ENCODE measurements at places on chromosomes 3 and 15.

GRCh38 chr3:197083486-197083885 lies 53.9 kb upstream of the MELTF start:
- peak; percentile 86 for DNase-seq

DNA sequence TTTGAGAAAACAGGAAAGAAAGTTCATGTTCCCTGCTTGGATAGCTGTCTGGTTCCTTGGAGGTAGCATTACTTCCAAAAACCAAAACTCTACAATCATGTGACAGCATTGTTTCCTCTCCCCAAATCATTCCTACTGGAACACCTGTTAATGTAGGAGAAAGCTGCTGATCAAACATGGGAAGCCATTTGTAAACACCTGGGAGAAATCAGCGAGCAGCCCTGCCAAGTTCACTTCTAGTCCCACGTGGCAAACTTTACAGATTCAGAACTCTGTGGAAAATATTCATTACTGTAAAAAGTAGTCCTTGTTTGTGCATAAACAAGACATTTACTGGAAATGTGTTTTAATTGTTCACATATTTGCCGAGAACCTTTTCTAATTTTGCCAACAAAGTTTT lies 275.5 kb upstream of the AZI2 start:
- DNase-seq = no peak

DNA sequence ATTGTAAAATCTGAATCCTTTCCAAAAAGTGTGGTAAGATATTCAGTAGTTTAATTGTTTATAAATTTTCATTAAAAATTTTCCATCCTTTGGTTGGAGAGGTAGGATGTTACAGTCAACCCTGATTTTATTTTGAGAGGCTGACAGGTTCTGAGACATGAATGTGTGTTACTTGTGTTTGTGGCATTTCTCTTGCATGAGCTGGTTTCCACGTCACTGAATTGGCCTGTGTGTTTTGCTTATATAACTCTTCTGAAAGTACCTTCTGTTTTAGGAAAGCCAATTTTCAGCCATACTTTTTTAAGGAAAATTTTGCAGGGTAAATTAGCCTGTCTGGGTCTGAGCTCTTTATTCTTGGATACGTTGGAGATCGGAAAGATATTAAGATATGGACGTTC lies 30.7 kb downstream of the PXYLP1 start:
- peak; percentile 48 for DNase-seq

DNA sequence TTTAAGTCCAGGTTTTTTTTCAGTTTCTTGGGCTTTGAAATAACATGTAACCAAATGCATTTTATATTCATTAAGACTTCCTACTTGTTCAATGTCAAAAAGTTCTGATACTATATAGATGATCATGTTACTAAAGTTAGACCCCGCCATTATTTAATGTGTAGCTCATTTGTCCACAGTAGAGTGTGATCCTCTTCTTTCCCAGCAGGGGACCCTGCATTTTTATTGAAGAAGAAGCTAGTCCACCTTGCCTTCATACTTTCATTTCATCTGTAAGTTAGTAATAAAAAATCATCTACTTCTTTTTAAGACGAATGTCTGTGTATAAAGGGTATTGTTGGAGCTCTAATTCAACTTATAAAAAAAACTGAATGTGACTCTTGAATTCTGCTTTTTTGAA lies 404.6 kb downstream of the SI start:
- DNase-seq = no peak

GRCh38 chr3:107929088-107929487 lies 161.7 kb downstream of the CD47 start:
- no peak for DNase-seq

DNA sequence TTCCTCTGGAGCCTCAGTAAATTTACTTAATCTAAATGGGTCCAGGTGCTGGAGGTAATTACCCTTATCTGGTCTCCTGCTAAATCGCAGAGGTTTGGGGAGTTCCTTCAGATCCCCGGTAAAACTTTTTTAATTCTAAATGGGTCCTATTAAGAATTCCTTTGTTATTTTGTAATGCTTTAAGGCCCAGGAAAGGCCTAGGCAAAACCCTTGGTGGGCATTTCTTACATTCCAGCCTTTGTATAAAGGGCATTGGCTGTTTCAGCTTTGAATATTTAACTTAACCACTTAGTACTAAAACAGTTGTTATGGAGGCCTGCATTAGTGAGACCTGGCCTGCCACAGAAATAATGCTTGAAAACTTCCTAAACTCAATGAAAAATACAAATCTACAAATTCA lies 14.9 kb upstream of the ZNF662 start:
- peak; percentile 15 for DNase-seq

DNA sequence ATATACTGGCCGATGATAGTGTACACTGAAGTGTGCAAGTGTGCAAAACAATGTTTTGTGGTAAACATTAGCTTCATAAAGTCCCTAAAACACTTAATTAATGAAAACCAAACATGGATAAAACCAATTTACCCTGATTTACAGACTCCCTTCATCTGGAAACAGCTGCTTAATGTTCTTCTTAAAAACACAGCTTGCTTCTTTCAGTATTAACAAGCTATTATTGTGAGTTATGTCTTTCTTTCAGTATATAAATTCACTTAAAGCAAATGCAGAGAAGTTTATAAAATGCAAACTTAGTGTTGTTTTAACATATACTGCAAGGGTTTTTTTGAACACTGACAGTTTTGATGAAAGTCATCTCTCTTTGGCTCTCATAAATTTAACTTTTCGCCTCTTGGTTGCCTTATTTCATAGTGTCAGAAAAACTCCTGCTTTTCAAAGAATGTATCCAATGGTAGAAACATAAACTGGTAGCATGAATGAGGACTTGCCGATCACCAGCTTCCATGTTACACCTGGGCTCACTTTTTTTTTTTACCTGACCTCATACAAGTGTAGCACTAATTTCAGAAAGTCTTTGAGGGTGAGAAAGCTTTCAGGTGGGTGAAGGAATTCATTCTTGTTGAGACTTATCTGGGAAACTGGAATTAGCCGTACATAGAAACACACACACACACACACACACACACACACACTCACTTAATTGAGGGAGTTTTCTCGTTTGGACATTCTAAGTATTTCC lies 532.2 kb downstream of the ROBO2 start:
- no peak for DNase-seq

DNA sequence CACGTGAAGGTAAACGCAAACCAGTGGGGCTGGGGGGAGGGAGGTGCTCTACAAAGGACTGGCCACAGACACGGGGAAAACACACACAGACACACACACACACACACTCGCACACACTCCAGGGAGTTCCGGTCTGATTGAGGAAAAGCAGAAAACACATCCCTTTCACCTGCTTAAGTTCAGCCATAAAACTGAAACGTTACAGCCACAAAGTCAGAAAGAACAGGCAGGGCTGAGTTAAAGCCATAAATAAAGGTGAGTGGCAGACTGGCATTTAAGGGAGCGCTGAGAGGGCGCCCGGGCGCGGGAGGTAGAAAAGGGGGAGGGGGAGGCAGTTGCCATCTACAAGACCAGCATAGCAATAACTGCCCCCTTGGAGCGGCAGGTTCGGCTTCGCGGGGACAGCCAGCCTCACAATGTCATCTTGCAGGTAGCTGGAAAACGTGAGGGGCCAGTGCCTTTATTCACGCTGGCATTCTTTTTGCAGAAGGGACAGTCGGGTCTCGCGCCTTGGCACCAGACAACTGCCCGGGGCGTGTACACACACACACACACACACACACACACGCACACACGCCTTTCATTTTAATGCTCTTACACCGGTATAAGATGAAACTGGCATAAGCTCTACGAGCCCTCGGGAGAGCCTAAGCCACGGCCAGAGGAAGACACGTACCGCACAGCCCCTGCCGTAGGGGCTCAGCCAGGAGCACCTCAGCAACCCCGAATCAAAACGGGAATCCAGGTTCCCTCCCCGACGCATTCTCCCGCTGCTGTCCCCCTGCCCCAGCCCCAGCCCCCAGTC lies 866 bp downstream of the TNIK start:
- DNase-seq = no peak

DNA sequence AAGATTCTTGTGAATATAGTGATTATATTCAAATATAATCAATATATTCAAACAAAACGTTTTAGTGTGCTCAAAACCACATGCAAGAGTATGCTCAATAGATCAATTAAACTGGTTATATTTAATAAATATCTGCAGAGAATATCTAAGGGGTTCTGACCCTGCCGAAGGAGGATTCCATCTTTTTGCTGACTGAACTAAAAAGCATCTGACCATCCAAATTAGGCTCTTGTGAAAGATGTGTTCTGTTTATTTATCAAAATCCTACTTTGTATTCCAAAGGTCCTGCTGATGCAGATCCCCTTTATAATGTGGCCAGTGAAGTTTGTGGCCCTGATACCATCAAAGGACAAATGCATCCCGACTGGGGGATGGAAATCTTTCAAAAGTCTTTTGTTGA lies 41.8 kb upstream of the ARPIN start:
- DNase-seq = no peak

DNA sequence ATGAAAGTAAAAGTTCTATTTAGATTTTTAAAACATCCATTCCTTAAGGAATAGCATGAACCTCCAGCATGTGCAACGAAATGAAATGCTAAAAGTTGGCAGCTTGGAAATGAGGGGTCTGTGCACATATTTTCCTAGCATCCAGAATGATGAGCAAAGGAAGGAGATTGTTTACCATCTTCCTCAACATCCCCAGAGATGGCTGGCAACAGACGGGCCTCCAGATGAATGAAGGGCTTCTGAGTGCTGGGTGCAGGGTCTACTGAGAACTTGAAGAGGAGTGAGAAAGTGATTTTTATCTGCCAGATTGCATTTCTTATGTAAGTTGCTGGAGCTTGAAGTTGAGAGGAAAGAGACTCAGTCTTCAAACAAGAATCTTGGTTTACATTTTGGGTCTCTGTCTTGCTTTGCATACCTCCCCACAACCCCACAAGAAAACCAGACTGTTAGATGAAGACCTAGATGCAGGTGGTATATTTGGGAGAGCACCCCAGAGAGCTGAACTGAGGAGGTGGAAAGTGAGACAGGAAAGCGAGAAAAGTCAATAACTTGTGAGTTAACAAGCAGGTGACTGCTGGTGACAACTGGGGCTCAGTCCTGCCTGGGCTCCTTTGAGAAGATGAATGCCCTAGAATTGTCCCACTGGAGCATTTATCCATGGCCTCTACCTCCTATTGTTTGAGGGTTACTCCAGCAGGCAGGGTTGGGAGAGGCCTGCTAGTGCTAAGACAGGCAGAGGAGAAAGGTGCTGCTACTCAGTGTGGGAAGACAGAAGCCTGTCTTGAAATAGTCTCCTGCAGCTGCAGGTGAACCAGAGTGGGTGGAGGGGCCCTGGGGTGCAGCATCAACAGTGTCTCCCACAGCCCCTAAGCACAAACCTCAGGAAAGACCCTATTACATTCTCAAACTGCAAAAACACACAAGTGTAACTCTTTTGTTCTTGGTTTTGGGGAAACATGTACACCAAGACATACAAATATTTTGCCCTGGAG lies 10.5 kb upstream of the CCK start:
- DNase-seq = no peak

DNA sequence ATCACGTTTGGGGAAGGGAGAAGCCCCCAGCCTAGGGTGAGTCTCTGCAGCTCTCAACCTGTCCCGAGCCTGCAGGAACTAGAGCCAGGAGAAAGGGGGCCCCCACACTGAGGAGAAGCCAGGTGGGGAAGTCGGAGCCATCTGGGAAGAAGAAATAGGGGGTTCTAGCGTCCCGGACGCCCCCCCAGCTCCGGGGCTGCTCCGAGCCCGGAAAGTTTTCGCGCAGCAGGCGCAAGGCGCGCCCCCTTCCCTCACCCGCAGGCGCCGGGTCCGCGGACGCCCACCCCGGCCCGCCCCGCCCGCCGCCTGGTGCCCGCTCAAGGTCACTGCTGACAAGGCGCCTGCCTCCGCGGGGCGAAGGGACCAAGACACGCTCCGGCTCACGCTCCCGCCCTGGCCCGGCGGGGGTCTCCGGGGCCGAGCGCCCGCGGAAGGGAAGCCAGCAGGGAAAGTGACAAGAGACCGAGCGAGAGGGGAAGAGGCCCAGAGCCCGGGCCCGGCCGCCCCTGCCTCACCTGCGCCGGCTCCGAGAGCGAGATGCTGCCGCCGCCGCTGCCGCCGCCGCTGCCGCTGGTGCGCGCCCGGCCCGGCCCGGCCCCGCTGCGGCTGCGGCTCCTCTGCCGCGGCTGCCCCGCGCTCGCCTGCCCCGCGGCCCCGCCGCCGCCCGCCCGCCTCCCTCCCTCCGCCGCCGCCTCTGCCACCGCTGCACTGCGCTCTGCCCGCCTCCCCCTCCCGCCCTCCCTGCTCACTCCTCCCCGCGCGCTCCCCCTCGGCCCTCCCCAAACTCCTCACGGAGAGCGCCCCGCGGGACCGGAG lies 108.4 kb upstream of the SLC6A11 start:
- DNase-seq = no peak

GRCh38 chr15:60844511-60845174 lies 365.7 kb upstream of the ICE2 start:
- DNase-seq = no peak

GRCh38 chr3:94156626-94157025 lies 93.8 kb downstream of the NSUN3 start:
- DNase-seq = no peak

DNA sequence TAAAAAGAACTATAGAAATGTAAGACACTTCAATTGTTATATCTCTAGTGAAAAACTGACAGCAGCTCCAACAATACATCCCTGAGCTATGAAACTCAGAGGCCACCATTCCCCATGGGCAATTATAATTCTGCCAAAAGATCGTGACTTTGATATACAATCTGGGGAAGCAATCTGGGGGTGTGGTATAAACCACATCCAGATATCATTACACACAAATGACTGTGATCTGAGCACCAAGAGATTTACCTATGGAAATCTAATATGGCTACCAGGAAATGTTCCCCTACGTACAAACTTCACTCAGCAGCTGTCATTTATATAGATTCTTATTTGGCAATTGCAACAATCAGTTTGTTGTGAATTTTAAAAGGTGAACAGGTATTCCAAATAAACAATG lies 110.3 kb downstream of the FRMD5 start:
- DNase-seq = no peak

GRCh38 chr3:188673646-188674186 lies 498.1 kb upstream of the TPRG1 start:
- peak; percentile 84 for DNase-seq

- DNase-seq = peak; percentile 42
Measured at GRCh38 chr3:12175844-12176453, 17.2 kb upstream of the TIMP4 start.

GRCh38 chr15:38860253-38860652 lies 295.6 kb upstream of the RASGRP1 start:
- DNase-seq = no peak

DNA sequence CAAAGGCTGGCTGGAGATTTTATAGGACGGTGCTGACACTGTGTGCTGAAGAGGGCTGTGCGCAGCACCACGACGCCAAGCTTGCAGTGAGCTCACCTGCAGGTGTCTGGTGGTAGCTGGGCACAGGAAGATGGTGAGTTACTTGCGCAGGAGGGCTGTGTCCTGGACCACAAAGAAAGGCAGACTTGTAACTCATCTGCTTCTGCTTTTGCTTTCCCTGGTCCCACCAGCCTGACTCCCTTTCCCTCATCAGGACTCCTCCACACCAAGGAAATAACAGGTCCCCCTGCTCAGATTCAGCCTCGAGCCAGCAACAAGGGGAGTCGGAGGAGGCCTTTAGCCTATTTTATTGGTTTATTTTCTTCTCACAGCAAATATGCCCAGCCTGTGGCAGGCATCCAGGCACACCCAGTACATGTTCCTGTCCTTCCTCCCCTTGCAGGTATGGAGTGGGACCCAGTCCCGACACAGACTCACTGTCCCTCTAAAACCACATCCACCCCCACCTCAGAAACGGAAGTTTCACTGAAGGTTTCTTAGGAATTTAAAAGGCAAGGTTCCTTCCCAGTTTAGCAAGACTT lies 35.6 kb upstream of the FLNB start:
- DNase-seq = no peak

All from fibroblast of skin of back (primary cell).